ENCODE measurements at places on chromosomes 13 and 19.
A peak's percentile ranks its signal among the peaks of the same experiment; 100 is the strongest.

- no peak for DNase-seq
These were observed 140.1 kb downstream of the ZDHHC20 start for GRCh38 chr13:21318891-21319532.

GRCh38 chr19:29551774-29552173 lies 26.0 kb downstream of the VSTM2B start:
- no peak for DNase-seq

DNA sequence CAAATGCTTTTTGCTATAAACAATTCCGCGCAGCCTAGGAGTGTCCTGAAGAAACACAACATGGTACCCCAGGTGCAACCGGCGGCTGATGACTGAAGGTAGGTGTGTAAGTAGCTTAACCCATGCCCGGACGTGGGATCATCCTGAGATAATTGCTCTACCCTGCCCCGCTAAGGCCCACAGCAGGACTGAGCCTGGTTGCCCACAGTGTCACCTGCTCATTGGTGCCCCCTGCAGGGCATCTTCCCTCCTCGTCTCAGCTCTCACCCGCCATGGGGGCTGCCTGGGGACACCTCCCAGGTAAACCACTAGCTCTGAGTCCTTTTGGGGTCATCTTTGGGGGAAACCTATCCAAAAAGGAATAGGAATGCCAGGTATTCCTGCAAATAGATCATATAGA lies 22.3 kb downstream of the TMEM161A start:
- no peak for DNase-seq

- DNase-seq = peak; percentile 67
These were observed 45.7 kb downstream of the TPP2 start for GRCh38 chr13:102642475-102642874.

- no peak for DNase-seq
These were observed 454.9 kb downstream of the FOXO1 start for GRCh38 chr13:40211586-40211968.

- no peak for DNase-seq
These were observed 10.6 kb downstream of the COQ8B start for GRCh38 chr19:40705950-40706619.

DNA sequence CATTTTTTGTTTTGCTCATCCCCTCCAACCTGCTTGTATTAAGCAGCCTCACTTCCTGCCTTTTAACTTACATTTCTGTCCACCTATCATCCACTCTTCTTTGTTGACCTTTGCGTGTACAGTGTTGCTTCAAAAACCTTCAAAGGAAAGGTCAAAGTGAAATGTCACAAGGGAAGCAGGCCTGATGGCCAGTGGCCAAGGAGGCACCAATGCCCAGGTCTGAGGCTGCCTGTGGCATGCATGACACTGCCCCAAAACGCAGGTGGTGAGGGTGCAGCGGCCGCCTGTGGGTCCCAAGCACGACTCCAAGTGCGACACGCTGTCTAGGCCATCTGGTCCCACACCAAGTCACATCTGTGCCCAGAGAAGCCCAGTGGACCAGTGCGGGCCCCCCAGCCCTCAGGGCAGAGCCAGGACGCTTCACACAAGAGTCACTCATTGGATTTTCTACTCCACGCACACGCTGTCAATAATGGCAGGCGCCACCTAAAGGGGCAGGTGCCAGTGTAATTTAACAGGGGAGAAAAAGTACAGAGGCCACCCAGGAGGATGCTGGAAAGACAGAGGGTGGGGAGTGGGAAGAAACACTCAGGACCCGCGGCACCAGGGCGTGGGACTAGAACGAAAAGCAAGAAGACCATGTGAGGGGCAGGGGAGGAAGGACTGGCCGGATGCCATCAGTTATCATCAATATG lies 23.5 kb downstream of the SLC7A1 start:
- no peak for DNase-seq

GRCh38 chr13:48595431-48596429 lies 58.0 kb upstream of the CYSLTR2 start:
- no peak for DNase-seq

DNA sequence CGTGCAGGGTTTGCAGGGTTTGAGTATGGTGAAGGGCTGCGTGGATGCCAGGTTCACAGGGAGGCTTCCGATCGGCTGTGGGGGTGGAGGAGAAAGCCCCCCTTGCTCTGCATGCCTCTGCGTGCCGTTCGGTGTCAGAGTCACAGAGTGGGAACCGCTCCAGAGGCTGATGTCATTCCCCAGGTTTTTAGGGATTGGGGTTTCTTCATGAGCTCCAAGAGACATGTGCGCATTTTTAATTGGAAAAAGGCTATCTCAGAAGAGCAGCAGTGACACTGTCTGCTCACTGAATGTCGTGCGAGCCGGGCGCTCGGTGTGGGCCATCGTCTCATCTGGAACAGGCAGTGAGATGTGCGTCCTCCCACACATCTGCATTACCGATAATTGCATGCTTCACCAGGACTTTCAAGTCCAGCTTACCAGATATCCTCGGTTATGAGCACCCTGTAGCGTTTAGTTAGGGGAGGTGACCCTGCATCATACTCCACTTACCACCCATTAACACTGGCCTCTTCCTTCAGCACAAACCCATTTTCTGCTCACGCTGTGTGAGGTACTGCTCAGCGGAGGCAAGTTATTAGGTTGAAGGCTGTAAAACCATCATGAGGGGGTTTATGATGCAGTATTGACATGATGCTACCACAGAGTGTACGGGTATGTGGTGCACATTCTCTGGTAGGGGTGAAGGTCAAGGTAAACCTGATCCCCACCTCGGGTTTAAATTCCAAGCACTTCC lies 1.7 kb downstream of the MCF2L start:
- DNase-seq = no peak

GRCh38 chr19:3459089-3459881 lies 21.0 kb downstream of the SMIM24 start:
- DNase-seq = no peak

- DNase-seq = no peak
These were observed 428.5 kb upstream of the NBEA start for GRCh38 chr13:34513526-34513925.

DNA sequence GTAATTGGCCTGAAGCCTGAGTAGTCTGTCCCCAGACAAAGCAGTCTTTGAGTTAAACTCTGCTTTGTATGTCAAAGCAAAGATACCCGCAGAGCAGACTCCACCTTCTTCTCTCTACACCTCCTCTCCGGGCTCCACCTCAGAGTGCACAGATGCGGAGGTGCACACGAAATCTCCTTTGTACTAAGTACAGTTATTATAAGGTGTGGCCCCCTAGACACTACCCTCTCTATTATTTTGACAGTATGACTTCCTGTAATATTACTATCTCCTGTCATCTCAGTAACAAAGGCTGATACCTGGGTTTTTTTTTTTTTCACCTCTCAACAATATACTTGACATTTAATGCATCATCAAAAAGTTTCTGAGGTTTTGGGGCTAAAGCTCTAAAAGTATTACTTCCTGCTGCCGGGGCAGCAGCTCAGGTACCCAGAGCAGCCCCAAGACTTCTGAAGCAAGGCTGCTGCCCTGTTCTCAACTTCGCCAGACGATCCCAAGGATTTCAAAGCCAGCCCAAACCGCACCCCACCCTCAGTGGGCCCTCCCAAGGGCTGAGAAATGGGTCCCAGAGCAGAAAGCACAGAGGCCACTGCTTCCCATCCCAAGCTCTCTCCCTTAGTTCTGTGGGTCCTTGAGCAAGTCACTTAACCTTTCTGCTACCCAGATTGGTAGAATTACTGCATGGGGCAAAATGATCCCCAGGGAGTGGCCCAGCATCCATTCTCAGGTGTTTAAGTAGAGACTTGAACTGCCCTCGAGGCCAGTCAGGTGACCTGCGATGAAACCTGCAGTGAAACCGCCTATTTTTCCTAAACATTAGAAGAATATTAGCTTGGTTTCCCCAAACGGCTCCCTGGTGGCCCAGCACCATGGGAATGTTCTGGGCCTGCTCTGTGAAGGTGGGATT lies 180.6 kb downstream of the FOXO1 start:
- no peak for DNase-seq

- no peak for DNase-seq
These were observed 87.8 kb upstream of the RFC3 start for GRCh38 chr13:33730147-33730546.

- no peak for DNase-seq
These were observed 4.6 kb downstream of the WDR62 start for GRCh38 chr19:36059180-36059910.

DNA sequence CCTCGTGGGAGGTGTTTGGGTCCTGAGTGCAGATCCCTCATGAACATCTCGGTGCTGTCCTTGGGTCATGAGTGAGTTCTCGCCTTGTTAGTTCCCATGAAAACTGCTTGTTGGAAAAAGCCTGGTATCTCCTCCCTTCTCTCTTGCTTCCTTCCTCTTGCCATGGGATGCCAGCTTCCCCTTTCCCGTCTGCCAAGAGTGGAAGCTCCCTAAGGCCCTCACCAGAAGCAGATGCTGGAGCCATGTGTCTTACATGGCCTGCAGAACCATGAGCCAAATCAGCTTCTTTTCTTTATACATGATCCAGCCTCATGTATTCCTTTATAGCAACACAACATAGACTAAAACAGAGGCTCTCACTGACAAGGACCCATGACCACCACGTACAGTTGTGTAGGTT lies 8.2 kb downstream of the ADGRE2 start:
- no peak for DNase-seq

GRCh38 chr19:14322889-14323463 lies 58.3 kb upstream of the ADGRE5 start:
- DNase-seq = no peak

GRCh38 chr19:12886651-12886968 lies 391 bp downstream of the KLF1 start:
- DNase-seq = no peak

DNA sequence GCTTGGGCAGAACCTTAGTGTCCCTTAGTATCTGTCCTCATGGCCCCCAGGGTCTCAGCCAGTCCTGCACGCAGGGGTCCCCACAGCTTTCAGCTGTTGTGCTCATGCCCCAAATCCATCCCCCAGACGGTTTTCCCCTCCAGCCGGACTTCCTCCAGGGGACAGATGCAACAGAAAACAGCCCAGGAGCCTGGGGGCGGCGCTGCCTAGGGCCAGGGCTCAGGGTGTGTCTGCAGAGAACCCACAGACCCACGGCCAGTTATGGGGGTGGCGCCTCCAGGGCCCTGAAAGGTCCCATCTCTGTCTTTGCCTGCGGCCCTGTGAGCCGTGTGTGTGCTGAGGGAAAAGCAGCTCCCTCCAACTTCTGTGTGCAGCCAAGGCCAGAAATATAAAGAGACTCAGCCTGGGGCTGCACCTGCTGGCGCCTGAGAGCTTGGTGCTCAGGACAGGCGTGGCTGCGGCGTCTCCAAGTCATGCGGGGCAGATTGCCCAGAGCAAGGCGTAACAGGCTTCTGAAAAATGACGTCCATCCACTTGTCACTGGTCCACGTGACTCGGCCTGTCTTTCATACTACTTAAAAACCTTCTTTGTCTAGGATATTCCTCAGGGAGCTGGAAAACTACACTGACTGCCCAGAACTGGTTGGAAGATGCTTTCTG lies 22.1 kb upstream of the F7 start:
- peak; percentile 98 for DNase-seq

DNA sequence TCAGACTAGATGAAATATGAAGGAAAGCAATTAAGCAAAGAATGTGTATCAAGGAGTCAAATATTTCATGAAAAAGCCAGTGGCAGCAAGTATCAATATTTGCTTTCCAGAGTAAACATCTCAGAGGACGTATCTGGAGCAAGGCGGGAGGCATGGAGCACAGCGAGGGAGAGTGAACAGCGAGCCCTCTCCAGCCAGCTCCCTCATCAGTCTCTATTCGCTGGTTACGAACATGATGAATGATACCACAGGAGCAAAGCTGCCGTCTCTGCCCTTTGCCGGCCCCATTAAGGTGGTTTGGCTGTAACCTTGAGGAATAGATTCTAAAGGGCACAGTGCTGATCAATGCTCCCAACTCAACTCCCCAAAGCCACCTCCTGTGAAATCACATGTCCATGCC lies 95.8 kb downstream of the CCNA1 start:
- DNase-seq = no peak

DNA sequence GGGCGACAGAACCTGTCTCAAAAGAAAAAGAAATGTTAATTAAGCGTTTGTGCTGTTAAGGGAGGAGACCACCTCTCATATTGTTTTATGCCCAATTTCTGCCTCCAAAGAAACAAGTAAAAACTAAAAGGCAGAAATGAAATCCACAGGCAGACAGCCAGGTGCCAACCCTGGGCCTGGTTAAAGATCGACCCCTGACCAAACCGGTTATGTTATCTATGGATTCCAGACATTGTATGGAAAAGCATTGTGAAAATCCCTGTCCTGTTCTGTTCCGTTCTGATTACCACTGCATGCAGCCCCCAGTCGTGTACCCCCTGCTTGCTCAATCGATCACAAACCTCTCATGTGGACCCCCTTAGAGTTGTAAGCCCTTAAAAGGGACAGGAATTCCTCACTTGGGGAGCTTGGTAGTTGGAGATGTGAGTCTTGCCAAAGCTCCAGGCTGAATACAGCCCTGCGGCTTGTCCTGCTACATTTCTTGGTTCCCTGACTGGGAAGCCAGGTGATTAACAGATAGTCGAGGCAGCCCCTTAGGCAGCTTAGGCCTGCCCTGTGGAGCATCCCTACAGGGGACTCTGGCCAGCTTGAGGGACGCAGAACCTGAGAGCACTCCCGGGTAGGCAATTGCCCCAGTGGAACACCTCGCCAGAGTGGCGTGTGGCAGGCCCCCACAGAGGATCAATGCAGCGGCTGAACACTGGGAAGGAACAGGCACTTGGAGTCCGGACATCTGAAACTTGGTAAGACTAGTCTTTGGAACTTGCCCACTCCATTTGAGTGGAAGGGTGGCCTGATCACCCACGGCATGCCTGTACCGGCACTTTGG lies 748 bp upstream of the ZNF552 start:
- no peak for DNase-seq

GRCh38 chr13:79403113-79403512 lies 2.9 kb downstream of the RBM26 start:
- DNase-seq = no peak

- DNase-seq = no peak
These were observed 4.9 kb downstream of the TMEM259 start for GRCh38 chr19:1015782-1016646.

DNA sequence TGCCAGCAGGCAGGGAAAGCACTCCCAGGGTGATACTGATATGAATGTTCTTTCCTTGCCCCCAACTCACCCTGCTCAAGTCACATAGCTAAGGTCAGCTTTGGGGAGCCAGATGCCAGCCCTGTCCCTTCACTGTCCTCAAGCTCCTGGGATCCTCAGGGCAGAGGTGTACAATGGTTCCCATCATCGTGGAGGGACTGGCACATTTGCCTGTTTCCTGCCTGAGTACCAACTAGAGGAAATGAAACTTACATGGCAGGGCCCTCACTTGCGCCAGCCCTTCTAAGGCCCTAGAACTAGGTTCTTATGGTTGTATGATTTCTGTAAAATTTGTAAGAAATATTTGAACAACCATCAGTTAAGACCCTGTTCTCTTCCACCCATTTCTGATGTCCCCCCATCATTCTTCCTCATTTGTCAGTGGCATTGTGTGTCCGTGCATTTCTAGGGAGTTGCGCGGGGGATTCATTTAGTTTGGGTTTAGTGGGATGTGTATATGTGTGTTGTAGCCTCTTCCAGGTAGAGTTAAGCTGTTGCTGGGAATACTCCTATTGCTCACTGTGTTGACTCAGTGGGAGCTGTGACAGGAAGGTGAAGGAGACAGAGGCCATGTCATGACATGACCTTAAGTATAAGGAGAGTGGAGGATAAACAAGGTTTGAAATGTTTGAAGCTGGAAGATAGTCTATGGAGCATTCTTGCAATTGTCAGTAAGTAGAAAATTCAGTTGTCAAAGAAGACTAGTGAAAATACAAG lies 41.3 kb upstream of the RCBTB2 start:
- DNase-seq = no peak

- DNase-seq = no peak
These were observed 251.6 kb upstream of the TSHZ3 start for GRCh38 chr19:31600731-31601295.

GRCh38 chr13:108266321-108266990 lies 3.1 kb upstream of the TNFSF13B start:
- no peak for DNase-seq

Measured in NCI-H187 (cell line).